RWPE2 (cell line): ENCODE measurements at places on chromosomes 3 and 15.
A peak's percentile ranks its signal among the peaks of the same experiment; 100 is the strongest.

DNA sequence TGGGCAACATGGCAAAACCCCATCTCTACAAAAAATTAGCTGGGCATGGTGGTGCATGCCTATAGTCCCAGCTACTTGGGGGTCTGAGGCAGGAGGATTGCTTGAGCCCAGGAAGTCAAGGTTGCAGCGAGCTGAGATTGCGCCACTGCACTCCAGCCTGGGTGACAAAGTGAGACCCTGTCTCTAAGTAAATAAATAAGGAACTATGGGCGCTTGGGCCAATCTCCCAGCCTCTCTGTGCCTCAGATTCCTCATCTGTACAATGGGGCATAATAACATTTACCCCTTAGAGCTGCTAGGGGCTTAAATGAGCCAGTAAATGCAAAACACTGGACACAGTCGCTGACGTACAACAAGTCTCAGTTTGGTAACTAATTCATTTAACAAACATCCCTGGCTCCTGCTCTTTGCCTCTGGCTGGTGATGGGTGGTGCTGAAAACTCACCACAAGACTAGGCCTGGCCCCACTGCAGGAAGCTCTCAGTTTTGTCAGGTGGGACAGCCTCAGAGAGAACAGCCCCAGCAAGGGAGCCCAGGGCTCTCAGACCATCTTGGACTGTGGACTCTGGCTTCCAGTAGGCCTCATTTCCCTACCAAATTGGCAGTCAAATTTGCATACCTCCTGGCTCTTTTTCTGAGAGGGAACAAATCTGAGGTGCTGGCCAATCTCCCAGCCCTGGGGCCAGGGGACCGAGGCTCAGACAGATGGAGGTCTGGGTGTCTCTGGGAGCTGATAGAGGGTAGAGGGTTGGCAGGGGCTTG lies 6.4 kb upstream of the TBC1D2B start:
- DNase-seq: peak; percentile 55

- no peak for DNase-seq
These were observed 223.8 kb downstream of the NTRK3 start for GRCh38 chr15:88032787-88033186.

GRCh38 chr3:141552440-141552991 lies 65.7 kb downstream of the RASA2 start:
- DNase-seq: no peak

- no peak for DNase-seq
These were observed 64.2 kb upstream of the LCTL start for GRCh38 chr15:66629817-66630576.

GRCh38 chr3:143121241-143122088 lies 1.9 kb downstream of the CHST2 start:
- peak; percentile 60 for DNase-seq
